ENCODE measurements at places on chromosomes 1 and 21. TPM values are rescaled to one million over a fixed set of nuclear protein-coding genes. Genes with fewer than 3 reads are reported as not detected.

- no peak for DNase-seq
Measured at GRCh38 chr1:216927633-216928032, 204.4 kb upstream of the ESRRG start.

GRCh38 chr1:114609026-114609425, 27.6 kb upstream of the BCAS2 start:
- DNase-seq: no peak

DNA sequence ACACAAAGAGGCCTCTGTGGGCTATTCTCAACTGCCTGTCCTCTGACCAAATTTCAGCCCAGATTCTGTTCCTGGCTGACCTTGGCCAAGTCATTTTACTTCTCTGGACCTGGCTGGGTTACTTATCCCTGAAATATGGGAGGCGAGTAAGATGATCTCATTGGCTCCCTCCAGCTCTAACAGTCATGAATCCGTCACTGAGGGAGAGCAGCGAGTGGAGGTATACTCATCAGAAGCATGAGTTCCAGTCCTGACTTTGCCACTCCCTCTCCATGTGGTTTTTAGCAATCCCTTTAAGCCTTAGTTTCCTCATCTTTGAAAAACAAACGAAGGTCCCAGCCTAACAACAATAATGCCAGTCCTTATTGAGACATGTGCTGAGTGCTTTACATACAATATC, 63.5 kb downstream of the CCDC185 start:
- no peak for DNase-seq

GRCh38 chr21:14657241-14658008, 111.3 kb upstream of the SAMSN1 start:
- no peak for DNase-seq

- no peak for DNase-seq
Measured at GRCh38 chr21:35573472-35574374, 486.6 kb downstream of the SETD4 start.

GRCh38 chr1:63319046-63320021, 3.0 kb upstream of the FOXD3 start:
- no peak for DNase-seq

DNA sequence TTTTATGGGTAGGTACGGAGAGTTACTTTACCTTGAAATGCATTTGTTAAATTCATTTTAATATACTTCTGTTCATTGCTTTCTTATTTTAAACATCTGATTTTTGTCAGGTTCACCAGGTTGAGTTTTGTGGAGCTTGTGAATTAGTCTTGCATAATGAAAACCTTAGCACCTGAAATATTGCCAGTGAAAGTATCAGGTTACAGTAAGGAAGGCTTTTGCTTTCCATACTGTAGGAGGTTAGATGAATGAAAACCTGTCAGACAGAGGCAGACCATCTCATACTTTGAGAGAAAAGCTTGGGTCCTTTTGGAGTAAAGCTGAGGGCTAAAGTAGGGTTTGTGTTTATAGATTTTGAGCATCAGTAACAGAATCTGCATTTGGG, 34.7 kb downstream of the THRAP3 start:
- DNase-seq: no peak

GRCh38 chr1:220776254-220776653, 10.5 kb upstream of the MTARC1 start:
- no peak for DNase-seq

- no peak for DNase-seq
Measured at GRCh38 chr21:27021801-27022200, 54.9 kb upstream of the ADAMTS5 start.

DNA sequence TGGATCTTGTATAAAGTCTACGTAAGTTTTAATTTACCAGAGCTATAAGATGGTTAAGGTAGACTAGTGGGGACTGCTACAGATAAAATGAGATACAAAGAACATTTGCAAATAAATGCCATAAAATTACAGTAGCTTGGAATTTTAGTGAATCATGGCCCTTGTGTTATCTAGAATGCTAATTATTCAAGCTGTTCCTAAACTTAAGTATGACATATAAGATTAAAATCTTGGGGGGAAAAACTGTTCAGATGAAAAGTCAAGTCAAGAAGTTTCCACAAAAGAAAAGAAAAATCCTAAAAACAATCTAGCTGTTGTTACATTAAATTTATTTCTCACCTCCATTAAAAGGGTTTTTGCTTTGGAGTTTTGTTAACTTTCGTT, 51.7 kb downstream of the SIM2 start:
- DNase-seq: no peak

- no peak for DNase-seq
Measured at GRCh38 chr1:38932571-38932970, 9.1 kb downstream of the RHBDL2 start.

The HPDL gene
- 0.30 TPM for total RNA-seq

The REG4 gene
- not detected for total RNA-seq

The CD5L gene
- total RNA-seq: 1.6 TPM

The FCRLA gene
- not detected for total RNA-seq

The UBL4B gene
- not detected for total RNA-seq

The MROH9 gene
- not detected for total RNA-seq

The LCA5L gene
- total RNA-seq: 0.47 TPM

The CFAP74 gene
- not detected for total RNA-seq

The CA6 gene
- not detected for total RNA-seq
